ENCODE measurements at places on chromosomes 4 and X.
A peak's percentile ranks its signal among the peaks of the same experiment; 100 is the strongest.

- DNase-seq: no peak
Measured at GRCh38 chrX:82692991-82693390, 815.1 kb upstream of the POU3F4 start.

DNA sequence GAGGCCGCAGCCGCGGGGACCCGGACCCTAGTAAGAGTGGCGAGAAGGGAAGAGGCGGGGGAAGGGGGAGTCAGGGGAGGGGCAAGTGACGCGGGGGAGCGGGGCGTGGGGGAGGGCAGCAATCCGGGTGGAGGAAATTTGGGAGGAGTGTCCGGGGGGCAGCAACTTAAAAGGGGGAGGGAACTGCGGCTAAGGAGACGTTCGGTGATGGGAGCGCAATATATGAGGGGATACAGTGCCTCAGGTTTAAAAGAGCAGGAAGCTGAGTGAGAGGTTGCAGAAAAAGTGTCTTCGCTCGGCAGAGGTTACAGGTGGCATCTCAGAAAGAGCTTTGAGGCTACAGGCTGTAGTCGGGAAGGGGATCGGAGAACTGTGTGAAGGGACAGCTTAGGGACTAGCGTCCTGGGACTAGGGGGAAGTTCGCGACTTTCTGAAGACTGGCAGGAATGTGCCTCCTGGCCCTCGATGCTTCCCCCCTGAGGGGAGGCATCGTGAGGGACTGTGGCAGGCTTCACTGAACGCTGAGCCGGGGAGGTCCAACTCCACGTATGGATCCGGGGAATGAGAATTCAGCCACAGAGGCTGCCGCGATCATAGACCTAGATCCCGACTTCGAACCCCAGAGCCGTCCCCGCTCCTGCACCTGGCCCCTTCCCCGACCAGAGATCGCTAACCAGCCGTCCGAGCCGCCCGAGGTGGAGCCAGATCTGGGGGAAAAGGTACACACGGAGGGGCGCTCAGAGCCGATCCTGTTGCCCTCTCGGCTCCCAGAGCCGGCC lies 519 bp downstream of the FOXO4 start:
- peak; percentile 31 for DNase-seq

DNA sequence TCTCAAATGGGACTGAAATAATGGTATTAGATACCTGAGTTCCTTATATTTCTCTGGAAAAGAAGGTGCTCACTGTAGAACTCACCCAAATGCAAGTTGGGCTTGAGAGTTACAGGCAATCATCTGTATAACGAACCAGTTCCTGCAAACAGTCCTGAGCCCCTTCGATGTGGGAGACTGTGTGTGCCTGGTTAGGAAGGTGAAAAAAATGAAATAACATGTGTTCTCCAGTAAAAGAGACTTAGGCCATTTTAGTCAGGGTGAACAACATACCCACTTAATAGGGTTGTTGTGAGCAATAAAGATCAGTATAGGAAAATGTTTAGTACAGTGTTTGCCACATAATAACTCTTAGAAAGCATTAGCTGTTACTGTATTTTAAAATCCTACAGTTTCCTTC lies 23.4 kb downstream of the STIM2 start:
- DNase-seq: no peak

GRCh38 chr4:170884969-170885570 lies 795.3 kb upstream of the AADAT start:
- no peak for DNase-seq
